ENCODE measurements at places on chromosomes 13 and 19. TPM values are rescaled to one million over a fixed set of nuclear protein-coding genes. Genes with fewer than 3 reads are reported as not detected.

The RINL gene
- total RNA-seq = 16.2 TPM

The CPB2 gene
- not detected for total RNA-seq

The ZNF681 gene
- 2.2 TPM for total RNA-seq

The PEG3 gene
- 1.1 TPM for total RNA-seq

The COL5A3 gene
- total RNA-seq = under 0.01 TPM

The CD177 gene
- total RNA-seq = 5.4 TPM

The ZNF490 gene
- total RNA-seq = 9.7 TPM

The LILRA6 gene
- 0.27 TPM for total RNA-seq

The NOVA2 gene
- total RNA-seq = not detected

The KANK2 gene
- 74.1 TPM for total RNA-seq

The PPFIA3 gene
- total RNA-seq = 3.5 TPM

The POGLUT2 gene
- total RNA-seq = 9.4 TPM

- no peak for DNase-seq
Observed at GRCh38 chr13:74217811-74218210, 83.6 kb upstream of the KLF12 start.

GRCh38 chr19:35328851-35329285 lies at the start of gene CD22:
TSS of gene CD22 (plus strand) at chr19:35329187. CDS start at chr19:35332041, 2,854 bp downstream.
- peak; percentile 84 for DNase-seq

GRCh38 chr19:47152632-47153031 lies 22.0 kb downstream of the SAE1 start:
- no peak for DNase-seq

DNA sequence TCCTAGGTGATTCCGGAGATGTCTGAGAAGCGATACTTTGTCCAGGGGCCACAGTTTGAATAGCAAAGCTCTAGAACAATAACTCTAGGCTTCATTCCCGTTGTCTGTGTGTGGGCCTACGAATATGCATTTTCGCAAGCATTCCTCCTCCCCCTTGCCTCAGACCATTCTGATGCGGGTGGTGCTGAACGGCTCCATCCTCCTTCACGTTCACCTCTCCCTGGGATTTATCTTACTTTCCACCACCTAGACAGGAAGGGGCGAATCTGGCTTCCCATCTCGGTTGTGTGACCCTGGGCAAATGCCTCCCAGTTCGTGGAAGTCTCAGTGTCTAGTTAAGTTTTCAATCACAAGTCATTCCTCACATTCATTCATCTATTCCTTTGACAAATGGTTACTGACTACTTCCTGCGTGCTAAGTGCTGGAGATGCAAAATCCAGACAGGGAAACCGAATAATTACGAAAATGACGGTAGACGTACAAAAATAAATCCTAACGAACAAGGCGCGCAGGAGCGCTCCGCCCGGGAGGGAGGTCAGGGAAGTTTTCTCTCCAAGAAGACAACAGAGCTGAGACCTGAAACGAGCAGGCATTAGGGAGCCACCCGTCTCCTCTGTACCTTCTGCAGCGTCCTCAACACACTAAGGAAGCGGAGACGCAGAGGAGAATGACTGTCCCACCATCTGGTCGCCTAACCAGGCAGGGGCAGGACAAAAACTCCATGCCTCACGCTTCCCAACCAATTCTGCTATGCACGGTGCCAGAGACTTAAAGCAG lies 1.3 kb upstream of the CNOT3 start:
- DNase-seq = no peak

- DNase-seq = no peak
Observed at GRCh38 chr19:53504885-53505284, 33.1 kb upstream of the ZNF331 start.

DNA sequence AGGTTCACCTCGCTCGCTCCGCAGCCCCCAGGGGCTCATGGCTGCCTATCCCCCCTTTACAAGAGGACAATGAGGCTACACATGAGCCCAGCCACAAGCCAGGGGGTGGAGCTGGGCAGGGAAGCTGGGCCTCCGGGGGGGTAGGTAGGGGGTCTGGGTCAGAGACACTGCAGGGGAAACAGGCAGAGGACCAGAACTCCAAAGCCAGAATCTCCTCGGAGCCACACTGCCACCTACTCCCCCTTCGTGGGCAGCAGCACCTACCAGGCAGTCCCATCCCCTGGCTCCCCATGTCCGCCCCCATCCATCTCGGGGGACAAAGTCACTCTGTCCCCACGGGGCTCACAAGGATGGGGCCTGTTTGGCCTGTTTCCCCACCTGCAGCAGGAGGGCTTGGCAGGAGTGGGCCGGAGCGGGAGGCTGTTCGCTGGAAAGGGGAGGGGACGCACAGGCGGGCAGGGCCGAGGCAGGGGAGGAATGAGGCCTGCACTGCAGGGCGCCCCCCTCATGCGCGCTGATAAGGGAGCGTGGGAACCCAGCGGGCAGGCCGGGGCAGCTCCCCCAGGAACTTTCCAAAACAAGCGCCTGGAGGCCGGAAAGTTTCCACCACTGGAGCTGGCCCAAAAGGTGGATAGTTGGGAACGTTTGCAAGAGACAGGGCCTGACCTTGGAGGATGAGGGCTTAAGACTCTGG lies 545 bp upstream of the ISYNA1 start:
- DNase-seq = no peak

DNA sequence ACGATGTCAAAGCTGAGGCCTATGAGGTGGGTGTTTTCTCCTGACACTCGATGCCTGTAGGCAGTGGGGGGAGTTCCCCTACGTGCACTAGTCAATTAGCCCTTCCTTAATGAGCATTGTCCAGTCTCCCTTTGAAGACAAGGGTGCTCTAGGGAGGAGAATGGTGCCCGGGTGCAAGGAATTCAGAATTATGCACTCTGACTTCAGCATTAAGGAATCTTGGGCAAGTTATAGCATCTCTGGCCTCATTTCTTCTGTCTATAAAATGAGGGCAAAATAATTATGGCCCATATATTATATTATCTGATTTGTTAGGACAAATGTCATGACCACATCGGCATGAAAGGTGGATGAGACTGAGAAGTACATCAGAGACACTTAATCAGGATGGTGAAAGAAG lies 82.1 kb upstream of the SLC7A1 start:
- DNase-seq = no peak

GRCh38 chr19:4914736-4915501 lies 5.6 kb downstream of the UHRF1 start:
- DNase-seq = peak; percentile 52

DNA sequence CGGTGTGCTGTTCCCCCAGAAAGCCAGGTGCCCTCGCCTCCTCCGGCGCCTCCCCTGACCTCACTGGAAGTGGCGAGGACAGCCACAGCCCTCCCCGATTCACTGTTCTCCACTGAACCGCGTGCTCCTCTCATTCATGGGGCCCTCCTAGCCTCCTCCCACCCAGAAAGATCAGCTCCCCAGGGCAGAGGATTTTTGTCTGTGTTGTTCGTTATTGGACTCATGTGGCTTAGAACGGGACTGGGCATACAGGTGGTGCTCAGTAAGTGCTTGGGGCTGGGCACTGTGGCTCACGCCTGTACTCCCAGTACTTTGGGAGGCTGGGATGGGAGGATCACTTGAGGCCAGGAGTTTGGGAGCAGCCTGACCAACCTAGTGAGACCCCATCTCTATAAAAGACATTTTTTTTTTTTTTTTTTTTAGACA lies 3.8 kb downstream of the PRTN3 start:
- DNase-seq = no peak

DNA sequence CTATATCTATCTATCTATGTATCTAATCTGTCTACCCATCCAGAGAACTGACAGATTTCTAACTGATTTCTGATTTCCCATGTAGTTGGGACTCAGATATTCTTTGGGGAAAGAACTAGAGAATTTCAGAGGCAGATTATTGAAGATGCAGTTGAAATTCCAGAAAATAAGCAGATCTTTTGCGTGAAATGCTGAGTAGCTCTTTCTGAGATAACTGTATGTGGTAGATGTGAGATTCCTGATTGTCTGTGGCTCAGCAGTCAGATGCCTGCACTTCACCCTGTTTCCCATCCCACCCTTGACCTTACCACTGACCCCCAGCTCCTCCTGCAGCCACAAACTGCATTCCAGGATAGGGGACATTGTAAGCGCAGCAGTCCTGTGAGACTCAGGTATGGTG lies 61.5 kb downstream of the DGKH start:
- DNase-seq = no peak

GRCh38 chr13:75978818-75979217 lies 342.7 kb downstream of the LMO7 start:
- no peak for DNase-seq

DNA sequence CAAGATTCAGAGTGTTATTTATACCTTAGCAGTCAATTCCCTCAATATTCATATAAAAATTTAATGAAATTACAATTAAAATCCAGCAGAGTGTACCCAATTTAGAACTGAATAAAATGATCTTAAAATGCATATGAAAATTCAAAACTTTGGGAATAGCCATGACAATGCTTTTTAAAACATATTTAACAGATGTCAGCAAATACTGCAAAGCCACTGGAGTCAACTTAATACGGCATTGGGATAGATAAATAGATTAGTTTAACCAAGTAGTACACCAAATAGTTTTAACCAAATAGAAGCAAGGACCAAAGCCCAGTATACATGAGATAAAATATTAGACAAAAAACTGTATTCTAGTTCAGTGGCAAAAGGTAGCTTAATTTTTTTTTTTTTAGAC lies 79.8 kb downstream of the TNFSF13B start:
- no peak for DNase-seq

GRCh38 chr13:42279080-42279479 lies 7.1 kb downstream of the AKAP11 start:
- peak; percentile 26 for DNase-seq

DNA sequence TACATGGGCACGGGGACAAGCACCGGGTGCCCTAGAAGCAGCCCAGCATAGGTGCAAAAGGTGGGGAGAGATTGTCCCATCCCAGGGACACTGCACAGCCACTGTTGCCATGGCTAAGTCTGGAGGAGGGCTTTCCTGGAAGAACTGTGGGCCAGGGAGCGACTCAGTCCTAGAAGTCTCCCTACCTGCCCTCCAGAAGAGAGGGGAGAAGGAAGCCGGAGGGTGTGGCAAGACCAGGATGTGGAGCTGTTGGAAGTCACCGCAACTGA lies 2.3 kb upstream of the FBN3 start:
- no peak for DNase-seq

DNA sequence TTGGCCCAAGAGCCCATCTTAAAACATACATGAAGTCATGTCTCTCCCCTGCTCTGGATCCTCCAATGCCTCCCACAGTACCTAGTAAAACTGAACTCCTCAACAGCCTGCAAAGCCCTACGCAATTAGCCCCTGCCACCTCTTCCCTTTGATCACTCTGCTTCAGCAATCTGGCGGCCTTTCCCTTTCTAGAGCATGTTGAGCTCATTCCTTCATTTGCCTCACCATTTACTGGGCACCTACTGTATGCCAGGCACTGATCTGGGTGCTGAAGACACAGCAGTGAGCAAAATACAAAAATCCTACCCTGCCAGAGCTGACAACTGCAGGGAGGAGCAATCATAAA lies 2.9 kb downstream of the KEAP1 start:
- DNase-seq = no peak

DNA sequence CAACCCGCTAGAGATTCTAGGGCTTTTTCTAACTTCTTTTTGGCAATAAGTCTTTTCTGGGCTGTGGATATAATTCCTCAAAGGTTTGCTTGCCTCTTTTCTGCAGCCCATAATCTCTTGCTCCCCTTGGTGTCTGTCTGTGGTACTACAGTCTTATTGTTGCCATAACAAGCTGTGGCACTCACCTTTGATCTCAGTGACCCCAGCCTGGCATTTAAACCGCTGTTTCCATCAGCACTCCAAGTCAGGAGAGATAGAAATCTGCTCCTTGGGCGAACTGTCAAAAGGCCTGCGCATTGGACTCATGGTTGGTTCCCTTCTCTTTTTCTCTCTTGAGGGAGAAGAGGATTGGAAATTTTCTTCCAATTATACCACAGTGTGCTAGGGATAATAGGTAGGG lies 14.5 kb upstream of the MPHOSPH8 start:
- DNase-seq = no peak

All from hematopoietic multipotent progenitor cell (in vitro differentiated cells).